CD4-positive, alpha-beta T cell (primary cell): ENCODE measurements at places on chromosomes 4 and X. TPM values are rescaled to one million over a fixed set of nuclear protein-coding genes. Genes with fewer than 3 reads are reported as not detected.

- no peak for DNase-seq
These were observed 95.5 kb downstream of the CASK start for GRCh38 chrX:41827886-41828285.

GRCh38 chr4:174707051-174707676, 121.9 kb downstream of the GLRA3 start:
- no peak for DNase-seq

- no peak for DNase-seq
These were observed 6.3 kb upstream of the HAUS3 start for GRCh38 chr4:2248044-2248780.

DNA sequence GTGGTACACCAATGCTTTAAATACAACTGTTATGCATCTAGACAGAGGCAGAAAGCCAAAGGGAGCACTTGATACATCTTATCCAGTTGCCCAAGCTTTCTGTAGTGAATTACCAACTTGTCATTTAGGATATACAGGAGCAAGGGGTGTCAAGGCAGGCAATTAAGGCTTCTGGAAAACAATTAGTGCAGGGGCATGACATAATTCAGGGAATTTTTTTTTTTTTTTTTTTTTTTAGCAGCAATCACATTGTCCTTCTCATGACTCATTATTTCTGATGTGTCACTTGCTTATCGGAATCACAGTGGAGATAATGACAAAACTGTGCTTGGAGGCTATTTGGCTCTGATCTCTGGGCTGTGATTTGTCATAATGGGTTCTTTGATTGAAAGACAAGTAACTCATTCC, 259.5 kb downstream of the ARHGAP24 start:
- no peak for DNase-seq

Gene FGF16
- total RNA-seq: not detected
